ENCODE measurements at places on chromosomes 7 and 10. TPM values are rescaled to one million over a fixed set of nuclear protein-coding genes. Genes with fewer than 3 reads are reported as not detected.
A peak's percentile ranks its signal among the peaks of the same experiment; 100 is the strongest.

DNA sequence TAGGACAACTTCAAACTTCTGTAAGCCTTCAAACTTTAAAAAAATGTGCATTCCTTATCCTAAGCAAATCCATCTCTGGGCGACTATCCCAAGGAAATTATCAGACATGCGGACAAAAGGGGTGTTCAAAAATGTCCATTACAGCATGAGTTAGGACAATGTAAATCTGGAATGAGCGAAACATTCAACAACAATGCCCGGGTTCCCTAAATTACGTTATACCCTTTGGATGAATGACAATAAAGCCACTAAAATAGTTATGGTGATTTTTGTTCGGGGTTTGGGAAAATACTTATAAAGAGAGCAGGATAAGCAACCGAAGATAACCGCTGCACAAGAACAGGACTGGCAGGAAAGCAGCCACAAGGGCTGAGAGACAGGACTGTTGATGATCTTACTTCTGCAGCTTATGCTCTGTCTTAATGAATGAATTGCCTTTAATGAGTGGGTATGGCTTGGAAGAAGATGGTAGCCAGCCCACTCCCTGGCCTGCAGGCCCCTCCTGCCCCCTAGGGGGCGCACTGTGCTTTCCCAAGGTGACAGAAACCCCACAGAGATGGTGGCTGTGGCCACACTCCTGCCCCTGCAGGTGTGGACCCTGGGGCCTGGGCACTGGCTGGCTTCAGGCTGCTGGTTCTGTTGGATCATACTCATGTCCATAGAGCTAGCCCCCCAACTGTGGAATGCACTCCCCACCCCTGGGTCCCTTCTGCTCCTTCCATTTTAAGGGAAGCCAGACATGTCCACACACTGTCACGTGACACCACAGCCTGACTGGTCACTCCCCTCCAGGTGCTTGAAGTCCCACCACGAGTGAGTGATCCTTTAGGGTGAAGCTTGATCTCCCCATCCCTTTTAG is 45.0 kb downstream of the ZCCHC24 start:
- peak; percentile 57 for DNase-seq

GRCh38 chr7:44796034-44796503 is 412 bp upstream of the PPIA start:
- DNase-seq = peak; percentile 74

DNA sequence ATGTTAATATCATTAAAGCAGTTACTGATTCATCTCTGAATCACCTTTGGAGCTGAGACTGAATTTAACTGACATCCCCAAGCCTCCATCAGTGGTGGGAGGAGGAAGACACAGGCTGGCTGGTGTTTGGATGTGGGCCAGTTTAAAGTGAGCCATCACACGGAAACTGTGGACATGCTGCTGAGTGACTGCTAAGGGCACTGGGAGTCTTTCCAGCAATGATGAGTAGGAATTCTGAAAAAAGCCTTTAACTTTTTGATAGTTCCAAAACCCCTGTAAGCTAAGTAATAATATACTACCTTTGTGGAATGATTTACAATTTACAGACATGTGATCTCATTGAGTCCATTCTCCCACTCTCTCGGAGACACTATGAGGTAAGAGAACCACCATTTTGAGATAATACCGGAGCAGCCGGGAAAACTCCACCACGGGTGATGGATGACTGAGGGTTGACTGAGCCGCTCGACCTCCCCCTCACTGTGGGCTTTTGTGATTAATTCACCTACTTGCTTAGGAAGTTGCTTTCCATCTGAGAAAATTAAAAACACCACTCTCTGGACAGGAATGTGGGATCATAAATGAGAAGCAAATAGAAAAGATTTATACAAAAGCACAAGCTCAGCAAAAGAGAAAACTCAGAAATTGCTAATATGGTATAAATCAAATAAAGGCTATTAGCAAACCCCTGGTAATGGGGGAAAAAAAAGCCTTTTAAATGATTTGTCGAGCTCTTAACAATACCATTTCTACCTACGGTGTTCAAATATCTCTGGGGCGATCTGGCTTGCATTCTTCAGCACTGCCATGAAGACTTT is 194.8 kb downstream of the FANK1 start:
- peak; percentile 98 for DNase-seq

- no peak for DNase-seq
These were observed 107.4 kb downstream of the CLEC2L start for GRCh38 chr7:139630643-139631519.

GRCh38 chr7:117493460-117493859 is 13.6 kb downstream of the CFTR start:
- DNase-seq = no peak

GRCh38 chr7:4849390-4849789 is 12.4 kb downstream of the PAPOLB start:
- DNase-seq = peak; percentile 48

- DNase-seq = no peak
These were observed 26.2 kb downstream of the PON1 start for GRCh38 chr7:95298091-95298490.

DNA sequence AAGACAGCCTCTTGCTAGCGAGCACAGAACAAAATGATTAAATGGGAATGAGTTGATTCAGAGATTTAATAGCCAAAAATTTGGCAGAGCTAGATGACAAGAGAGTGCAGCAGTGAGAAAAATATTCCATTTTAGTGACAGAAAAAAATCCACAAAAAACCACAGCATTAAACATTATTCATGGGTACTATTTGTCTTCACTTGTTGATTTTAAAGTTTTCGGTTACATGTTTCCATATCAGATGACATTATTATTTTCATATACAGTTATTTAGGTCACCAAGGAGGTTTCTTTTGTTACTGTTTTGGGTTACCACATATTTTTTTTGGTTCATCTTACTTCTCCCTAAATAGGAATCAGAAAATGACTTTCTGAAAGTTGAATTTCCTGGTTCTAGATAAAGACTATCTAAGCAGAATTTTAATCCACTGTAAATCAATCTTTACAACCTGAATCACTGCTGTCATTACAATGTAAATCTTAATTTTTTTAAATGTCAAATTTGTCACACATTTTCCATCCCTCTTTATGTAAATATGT is 87.9 kb downstream of the SVIL start:
- no peak for DNase-seq

DNA sequence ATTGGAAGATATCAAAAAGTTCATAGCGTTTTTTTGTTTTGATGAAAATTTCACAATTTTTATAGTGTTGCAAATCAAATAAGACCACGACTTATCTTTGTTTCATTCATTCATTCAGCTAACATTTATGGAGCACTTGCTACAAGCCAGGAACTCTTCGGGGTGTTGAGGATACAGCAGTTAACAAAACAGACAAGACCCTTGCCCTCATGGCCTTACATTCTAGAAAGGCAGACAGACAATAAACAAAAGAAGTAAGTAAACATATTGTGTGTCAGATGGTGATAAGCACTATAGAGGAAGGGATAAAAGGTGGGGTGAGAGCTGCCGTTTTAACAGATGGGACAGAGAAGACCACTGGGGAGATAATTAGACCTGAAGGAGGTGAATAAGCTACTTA is 41.6 kb upstream of the GSAP start:
- no peak for DNase-seq

DNA sequence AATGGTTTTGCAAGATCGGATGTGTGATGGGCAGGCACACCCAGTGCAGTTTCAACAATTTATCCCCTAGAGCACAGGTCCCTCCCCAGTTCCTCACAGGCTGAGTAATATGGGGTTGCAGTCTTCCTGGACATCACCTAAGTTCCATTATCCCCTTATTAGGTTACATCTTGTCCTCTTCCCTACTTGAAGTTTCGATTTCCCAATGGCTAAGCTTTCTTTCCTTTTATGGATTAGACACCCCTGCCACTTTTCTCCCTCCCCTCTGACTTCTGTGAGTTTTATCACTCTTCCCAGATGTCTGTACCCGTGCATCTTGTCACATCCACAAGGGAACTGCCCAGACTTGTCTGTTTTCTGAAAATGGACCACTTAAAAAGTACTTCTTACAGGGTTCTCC is 2.4 kb upstream of the NIPSNAP2 start:
- peak; percentile 43 for DNase-seq

- DNase-seq = no peak
These were observed 588.0 kb downstream of the NRG3 start for GRCh38 chr10:82462910-82463551.

DNA sequence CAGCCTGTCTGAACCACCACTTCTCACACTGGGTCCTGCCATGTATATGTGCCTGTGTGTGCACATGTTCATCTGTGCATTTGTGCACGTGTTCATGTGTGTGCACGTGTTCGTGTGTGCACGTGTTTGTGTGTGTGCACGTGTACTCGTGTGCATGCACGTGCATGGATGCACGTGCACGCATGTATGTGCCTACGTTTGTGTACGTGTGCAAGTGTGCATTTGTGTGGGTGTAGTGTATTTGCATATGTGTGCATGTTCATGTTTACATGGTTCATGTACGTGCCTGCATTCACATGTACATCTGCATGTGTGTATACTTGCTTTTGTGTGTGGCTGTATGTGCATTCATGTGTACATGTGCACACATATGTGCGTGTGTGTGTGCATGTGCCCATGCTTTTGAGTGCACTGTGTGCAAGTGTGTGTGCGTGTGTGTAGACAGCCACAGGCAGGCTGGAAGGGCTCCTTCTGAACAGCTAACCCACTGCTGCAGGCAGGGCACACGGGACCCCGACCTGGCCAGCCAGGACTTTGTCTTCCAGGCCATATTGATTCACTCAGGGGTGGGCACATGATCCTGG is 28.2 kb downstream of the SLC29A4 start:
- DNase-seq = no peak

- DNase-seq = peak; percentile 49
These were observed 6.7 kb downstream of the RASSF4 start for GRCh38 chr10:44966129-44966815.

DNA sequence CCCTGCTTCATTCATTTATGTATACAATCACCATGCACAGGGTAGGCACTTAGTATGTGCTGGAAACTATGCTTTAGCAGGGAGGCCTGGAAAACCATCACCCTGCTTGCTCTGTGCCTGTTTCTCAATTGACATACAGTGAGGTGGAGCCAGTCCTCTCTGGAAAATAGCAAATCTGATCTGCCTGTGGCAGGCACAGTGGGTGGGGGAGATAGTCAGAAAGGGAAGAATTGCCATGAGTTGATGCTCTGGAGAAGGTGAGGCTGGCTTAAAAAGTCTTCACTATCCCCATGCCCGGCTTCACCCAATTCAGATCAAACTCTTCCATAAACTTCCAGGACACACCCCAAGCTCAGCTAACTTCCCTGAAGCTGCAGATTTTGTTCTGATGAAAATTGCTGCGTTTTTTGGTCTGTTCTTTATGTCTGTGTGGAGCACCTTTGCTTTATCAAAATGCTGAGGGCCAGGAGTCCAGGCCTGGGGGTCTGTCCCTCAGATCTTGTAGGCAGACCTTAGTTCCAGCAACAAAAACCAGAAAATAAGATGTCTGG is 84.8 kb downstream of the ANK3 start:
- no peak for DNase-seq

DNA sequence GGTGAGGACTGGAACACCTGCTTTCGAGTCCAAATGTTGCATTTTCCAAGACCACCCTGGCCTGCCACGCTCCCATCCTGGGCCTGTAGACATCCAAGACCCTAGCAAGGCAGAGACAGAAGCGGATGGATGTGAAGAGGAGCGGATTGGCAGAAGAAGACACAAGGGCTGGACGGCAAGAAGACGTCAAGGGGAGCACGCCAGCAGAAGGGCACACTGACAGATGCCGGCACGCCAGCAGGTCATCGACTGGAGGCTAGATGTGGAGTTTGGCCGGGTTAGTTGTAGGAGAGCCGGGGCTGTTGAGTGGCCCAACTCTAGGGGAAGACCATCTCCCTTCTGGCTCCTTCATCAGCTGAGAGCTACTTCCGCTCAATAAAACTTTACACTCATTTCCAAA is 251.6 kb downstream of the ZWINT start:
- no peak for DNase-seq

GRCh38 chr7:101159696-101160674 is 5.4 kb downstream of the VGF start:
- DNase-seq = peak; percentile 61

DNA sequence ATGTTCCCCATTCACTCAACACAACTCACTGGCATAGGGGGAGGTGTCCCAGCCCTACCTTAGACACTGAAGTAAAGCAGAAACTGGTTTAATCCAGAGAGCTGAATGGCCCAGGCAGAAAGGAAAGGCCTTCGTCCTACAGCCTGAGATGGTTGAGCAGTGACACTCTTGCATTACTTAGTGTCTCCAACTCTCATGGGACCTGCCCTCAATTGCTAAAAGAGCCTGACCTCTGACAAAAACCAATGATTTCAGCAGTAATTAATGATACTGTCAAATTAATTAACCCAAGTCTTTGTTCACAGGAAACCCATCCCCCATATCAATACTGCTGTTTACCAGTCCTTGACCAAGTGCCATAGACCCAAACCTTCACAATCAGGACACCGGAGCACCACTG is 48.6 kb downstream of the ICA1 start:
- no peak for DNase-seq

GRCh38 chr10:62907470-62908212 is 91.5 kb upstream of the EGR2 start:
- no peak for DNase-seq

DNA sequence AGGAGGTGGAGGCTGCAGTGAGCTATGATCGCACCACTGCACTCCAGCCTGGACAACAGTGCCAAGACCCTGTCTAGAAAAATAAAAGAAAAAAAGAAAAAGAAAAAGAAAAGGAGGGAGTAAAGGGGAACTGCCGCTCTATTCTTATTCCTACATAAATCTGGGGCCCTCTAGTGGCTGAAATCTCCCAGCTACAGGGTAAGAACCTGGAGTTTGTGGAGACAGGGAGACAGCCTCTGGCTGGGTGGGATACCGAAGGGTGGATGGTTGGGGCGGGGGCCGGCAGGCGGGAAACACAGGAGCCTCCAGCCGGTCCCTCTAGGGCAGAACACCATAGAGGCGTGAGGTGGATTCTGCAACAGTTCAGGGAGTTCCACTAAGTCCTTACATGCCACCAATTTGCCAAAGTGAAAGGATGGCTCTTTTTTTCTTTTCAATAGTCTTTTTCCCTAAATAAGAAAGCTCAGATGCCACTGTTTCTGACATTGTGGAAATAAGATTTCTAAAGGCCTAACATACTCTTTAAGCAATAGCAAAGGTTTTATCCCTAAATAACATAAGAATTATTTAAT is 117.3 kb downstream of the SVIL start:
- DNase-seq = peak; percentile 31

GRCh38 chr7:46710927-46711326 is 789.9 kb upstream of the IGFBP3 start:
- peak; percentile 10 for DNase-seq

GRCh38 chr7:104956753-104957450 is 57.1 kb upstream of the KMT2E start:
- DNase-seq = peak; percentile 98

GRCh38 chr10:80461208-80462183 is 7.4 kb downstream of the TSPAN14 start:
- DNase-seq = no peak

GRCh38 chr10:70391654-70392053 is 9.2 kb upstream of the LRRC20 start:
- no peak for DNase-seq

ENTPD1 gene
- 0.02 TPM for total RNA-seq

AZGP1 gene
- 0.62 TPM for total RNA-seq

CRTAC1 gene
- not detected for total RNA-seq

IFIT5 gene
- 57.4 TPM for total RNA-seq

NME8 gene
- not detected for total RNA-seq

ATRNL1 gene
- 5.4 TPM for total RNA-seq
